ENCODE measurements at places on chromosomes 1 and 21.

GRCh38 chr1:219660666-219661463, 48.0 kb upstream of the ZC3H11B start:
- no peak for DNase-seq

DNA sequence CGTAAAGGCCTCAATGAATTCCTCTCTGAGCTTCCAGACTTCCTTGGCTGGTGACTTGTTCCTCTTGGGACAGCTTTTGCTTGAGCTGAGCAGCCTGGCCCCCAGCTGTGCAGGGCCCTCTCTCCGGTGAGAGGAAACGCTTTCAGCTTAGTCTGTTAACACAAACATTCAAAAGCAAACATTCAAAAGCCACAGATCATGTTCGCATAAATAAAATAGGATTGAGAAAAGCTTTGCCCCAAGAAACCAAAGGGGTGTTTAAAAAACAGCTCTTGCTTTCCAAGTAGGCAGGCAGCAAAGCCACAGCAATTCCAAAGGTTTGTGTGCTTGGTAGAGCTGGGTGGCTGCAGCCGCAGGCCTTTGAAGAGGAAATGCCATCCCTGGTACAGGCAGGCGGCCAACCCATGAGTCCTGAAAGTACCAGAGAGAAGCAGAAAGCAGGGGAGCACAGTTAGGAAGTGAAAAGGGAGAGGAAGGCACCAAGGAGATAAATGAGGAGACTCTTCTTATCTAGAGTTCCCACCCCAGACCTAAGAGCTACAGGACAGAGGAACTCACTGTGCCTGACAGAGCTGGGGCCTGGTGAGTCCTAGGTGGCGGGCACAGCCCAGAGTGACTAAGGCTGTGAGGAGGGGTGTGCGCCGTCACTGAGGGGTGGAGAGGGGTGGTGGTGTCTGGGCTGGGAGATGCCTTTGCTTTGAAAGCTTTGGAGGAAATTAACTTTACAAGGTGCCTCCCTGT, 48.4 kb downstream of the CCN1 start:
- no peak for DNase-seq

DNA sequence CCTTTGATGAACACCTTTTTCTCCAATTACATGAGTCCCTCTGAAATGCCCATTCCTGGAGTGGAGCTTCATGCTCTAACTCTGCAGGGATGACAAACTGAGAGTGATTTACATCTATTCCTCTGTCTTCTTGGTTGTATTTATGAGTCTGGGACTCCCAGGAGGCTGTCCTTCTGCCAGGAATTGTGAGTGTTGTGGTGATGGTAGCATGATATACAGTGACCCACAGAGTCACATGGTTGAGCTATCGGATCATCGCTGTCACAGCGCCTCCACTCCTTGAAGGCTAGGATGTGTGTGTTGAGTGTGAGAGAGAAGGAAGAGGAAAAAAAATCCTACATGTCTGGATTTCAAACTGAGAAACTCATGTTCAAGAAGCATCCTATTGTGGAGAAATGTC, 163.4 kb upstream of the CACNA1E start:
- DNase-seq: no peak

DNA sequence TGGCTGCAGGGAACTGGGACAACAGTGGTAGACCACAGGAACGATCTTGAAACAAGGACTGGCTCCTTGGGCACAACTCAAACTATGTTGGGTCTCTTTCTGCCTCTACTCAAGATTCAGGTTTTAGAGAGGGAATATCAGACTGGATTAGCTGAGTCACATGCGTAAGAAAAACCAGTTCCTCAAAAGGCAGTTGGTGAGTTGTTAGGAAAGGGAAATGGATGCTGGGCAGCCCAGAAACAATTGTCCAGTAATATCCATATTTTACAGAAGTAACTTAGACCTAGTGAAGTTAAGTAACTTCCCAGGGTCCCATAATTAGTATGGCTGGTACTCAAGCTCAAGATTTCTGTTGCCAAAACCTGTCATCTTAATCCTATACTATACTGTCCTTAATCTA, 27.0 kb upstream of the TMEM39B start:
- DNase-seq: no peak

GRCh38 chr1:108556499-108556898, 3.4 kb upstream of the EEIG2 start:
- DNase-seq: no peak

- no peak for DNase-seq
Measured at GRCh38 chr1:111690306-111690617, 48.9 kb downstream of the INKA2 start.

- DNase-seq: no peak
Measured at GRCh38 chr1:66685265-66685664, 67.0 kb upstream of the DYNLT5 start.

- DNase-seq: no peak
Measured at GRCh38 chr1:214565310-214565709, 13.9 kb upstream of the PTPN14 start.

DNA sequence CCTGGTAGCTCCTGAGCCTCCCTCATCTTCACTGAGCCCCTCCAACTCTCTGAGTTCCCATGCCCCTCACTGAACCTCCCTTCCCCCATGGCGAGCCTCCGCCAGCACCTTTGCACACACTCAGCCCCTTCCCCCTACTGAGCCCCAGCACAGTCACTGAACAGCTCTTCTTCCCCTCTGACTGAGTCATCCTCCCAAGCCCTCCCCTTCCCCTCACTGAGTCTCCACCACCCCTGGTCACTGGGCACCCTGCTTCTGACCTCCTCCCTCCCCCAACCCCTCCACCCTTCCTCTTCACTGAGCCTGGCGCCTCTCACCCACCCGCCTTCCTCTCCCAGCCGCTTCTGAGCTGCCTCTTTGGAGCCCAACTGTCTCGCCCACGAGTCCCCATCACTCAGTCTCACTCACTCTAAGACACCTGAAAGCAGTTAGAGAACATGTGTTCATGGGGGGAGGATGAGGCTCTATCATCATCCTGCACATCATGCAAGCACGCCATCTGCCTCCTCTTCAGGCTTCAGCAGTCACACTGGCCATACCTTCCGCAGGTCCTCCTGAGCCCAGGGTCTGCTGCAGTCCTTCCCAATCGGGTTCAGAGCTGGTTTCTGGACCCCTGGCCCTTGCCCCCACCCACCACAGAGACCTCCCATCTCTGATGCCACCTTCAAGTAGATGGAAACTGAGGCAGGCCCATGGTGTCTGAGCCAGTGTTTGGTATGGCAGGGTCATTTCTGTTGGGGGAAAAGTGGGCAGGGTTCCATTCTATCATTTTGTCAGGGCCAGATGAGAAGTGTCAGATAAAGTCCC, 2.0 kb upstream of the TRNP1 start:
- no peak for DNase-seq

DNA sequence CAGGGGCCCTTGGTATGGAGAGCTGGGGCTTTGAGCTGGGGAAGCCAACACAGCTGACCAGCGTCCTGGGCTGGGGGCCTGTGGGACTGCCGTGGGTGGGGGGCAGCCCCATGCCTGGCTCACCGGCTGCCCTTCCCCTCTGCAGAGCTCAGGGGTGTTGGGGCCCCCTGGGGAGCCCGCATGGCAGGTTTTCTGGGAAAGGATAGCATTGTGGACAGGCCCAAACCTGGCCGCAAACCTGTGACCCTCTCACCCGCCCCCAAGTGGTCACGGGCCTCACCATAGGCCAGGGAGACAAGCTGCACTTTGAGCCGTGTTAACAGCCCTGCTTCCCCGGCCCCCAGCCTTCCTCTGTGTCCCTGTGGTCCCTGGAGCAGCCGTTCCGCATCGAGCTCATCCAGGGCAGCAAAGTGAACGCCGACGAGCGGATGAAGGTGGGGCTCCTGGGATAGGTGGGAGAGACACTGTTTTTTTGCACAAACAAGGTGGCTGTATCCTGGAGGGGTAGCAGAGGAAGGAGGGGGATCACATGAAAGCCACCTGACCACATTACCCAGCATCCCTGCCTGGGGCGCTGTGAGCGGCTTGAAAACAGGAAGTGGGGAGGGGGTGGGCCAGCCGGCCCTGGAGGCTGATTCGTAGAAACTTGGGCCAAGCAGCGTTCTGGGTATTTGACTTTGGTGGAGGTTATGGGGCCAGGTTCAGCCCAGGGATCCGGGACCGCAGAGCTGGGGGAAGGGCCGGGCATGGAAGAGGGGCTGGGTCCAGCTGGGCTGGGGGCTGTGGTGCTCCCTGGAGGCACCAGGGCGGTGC, 65.9 kb downstream of the PIK3CD start:
- DNase-seq: no peak

DNA sequence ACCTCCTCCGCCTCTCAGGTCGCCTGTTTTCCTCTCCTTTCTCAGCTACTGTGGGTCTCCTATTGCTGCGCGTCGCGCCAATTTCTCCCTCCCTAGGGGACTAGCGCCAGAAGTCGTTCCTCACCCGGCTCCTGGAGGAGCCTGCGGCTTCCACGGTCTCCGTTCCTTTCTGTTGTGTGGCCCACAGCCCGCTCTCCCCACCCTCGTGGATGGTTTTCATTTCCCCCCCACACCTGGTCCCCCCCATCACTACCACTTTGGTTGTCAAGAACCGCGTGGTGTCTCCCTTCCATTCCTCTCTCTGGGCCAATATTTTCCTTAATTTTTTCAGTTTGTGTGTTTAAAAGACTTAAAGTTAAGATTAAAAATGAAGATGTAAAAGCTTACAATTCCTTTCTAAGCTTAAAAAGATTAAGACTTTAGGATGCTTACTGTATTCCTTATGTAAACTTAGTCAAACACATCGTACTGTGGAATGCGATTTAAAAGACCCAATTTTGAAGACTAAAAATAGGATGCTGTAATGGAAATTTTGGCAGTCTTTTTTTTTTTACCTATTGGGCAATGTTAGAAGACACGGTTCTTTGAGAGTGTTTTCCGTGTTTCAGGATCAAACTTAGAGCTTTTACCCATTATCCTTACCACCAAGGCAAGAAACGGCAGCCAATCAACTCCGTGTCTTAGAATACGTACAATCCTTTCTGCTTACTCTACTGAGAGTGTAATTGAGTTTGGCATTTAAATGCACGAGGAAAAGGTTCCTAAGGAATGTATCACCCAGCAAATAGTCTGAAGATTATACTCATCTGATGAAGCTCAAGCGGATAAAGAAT, 773 bp downstream of the CNST start:
- no peak for DNase-seq

DNA sequence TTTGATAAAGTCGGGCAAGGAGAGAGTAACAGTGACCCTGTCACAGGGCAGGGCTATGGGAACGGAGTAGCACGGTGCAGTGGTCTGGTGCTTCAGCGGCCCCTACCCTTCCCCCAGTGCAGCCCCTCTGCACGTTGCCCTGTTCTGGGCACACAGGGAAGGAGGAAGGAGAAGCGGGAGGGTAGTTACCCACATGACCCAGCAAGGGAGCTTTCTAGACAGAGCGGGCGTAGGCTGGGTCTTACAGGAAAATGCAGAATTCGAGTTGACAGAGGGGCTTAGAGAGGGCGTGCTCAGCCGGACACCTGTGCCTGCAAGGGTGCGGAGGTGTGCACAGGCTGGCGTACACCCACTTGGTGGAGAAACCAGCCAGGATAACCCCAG, 341.2 kb downstream of the NPHP4 start:
- no peak for DNase-seq

GRCh38 chr1:245292553-245292952, 137.8 kb downstream of the KIF26B start:
- no peak for DNase-seq

DNA sequence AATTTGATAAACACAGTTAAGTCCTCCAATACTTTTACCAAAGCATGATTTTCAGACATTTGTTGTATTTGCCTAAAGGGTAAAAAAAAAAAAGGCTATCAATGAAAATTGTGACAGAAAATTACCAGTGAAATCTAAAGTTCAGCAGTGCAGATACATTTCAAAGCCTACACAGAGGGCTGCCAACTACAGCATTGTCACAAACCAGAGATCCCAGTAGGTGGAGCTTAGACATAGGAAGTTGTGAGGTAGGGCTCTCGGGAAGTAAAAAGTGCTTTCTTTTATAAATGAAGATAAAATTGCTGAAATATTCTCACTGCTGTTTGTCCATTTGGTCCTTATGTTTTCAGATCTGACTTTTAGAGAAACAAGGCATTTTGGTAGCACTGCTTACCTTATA, 123.0 kb downstream of the DYRK1A start:
- no peak for DNase-seq

- DNase-seq: no peak
Measured at GRCh38 chr1:226952118-226952441, 12.0 kb downstream of the COQ8A start.

DNA sequence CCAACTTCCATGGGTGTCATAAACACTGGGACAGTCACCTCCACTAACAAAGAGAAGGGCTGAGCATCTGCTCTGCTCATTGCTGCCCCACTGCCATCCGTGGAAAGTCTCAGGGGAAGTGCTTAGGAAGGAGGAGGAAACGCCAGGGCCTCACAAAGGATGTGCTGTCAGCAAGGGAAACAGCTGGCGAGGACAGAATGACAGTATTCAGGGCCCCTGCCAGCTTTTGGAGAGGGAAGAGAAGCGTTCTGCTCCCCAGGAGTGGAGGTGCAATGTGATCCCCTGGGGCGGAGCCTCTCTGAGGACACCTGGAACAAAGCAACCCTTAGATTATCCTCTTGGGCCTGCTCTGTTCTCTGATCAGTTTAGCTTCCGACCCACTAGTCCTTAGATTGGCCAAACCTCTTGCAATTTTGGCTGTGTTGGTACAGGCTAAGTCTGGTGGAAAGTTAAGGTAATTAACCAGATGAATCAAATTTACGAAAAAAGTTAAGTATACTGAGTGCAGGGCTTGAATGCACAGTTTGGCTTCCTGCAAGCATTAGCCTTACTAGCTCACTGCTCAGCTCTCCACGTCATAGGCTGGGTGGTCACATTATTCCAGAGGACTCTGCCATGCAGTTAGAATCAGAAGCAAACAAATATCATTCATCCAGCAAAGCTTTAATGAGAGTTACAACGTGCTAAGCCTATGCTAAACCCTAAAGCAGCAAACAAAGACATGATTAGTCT, 170.2 kb upstream of the NFIA start:
- peak; percentile 53 for DNase-seq

DNA sequence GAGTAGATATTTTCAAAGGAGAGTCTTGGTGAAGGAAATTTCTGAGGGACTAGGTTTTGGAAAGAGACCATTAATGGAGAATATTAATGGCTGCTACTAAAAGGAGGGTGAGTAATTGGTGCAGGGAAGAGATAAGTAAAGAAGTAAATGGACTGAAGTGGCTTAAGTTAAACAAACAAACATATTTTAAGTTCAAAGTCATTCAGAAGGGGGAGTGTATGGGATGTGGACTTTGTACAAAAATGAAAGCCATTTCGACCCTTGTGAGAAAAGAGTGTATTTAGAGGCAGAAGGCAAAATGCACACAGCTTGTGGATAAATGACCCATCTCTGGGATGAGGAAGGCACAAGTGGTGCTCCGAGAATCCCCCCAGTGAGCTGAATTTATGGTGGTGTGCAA, 171.7 kb downstream of the BACH1 start:
- DNase-seq: no peak

DNA sequence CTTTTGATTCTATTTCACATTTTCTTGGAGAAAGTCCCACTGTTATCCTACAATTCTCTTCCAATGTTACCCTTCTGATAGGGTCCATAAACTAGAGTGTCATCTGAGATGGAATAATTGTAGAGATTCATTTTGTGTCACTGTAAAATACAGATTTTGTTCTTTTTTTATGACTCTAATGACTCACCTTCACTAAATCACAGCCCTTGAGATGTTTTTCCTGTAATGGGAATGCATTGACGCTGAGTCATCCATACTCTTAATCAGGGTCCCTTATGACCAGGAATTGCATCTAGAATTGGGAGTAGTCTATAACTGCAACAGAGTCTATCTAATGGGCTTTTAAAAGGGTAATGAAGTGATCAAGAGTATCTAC, 315.5 kb downstream of the TGFB2 start:
- DNase-seq: no peak

- no peak for DNase-seq
Measured at GRCh38 chr1:238152119-238152518, 261.4 kb upstream of the ZP4 start.
